ENCODE measurements at places on chromosomes 1 and 21. TPM values are rescaled to one million over a fixed set of nuclear protein-coding genes. Genes with fewer than 3 reads are reported as not detected.

Gene ATP8B2
- 36.3 TPM for total RNA-seq

Gene SYNJ1
- 16.2 TPM for total RNA-seq

DNA sequence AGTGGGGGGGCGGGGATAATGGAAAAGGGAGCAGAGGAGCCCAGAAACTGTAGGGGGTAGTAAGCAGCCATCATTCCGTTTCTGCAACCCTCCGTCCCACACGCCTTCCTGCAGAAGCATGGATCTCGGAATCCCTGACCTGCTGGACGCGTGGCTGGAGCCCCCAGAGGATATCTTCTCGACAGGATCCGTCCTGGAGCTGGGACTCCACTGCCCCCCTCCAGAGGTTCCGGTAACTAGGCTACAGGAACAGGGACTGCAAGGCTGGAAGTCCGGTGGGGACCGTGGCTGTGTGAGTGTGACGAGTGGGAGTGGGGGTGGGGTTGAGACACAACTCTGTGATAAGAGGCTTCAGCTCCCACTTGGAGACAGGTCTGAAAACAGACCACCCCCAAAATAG, 706 bp downstream of the CREB3L4 start:
- no peak for DNase-seq
- peaks cover 3% of the 10 kb centered on the region for H3K36me3 ChIP-seq
- peaks cover 24% of the 10 kb centered on the region for H3K4me1 ChIP-seq
- no peaks in the 10 kb centered on the region for H3K27me3 ChIP-seq
- H3K4me3 ChIP-seq: peak overlapping the region; percentile 71

- H3K4me3 ChIP-seq: no peak overlapping the region
- H3K4me1 ChIP-seq: peaks cover 60% of the 10 kb centered on the region
- H3K36me3 ChIP-seq: no peaks in the 10 kb centered on the region
- no peaks in the 10 kb centered on the region for H3K27me3 ChIP-seq
- no peak overlapping the region for H3K27ac ChIP-seq
Observed at GRCh38 chr1:203555076-203555475, 61.1 kb downstream of the OPTC start.

DNA sequence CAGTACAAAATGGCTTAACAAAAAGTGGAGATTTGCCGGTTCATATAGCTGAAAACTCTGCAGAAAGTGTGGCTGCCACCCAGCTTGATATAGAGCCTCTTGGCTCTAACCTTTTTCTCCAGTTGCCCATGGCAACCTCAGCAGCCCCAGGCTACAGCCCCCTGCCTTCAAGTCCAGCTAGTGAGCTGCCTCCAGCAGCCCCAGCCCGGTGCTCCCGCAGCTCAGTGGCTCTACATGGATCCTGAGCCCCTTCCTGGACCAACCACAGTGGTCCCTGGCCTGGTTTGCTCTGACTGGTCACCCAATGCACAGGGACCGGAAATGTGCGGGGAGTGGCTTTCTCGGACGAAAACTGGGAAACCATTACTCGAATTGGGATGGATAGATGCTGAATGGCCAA, 13.3 kb upstream of the ATF3 start:
- peaks cover 38% of the 10 kb centered on the region for H3K4me1 ChIP-seq
- H3K36me3 ChIP-seq: no peaks in the 10 kb centered on the region
- DNase-seq: no peak
- H3K4me3 ChIP-seq: no peak overlapping the region
- no peaks in the 10 kb centered on the region for H3K27me3 ChIP-seq

DNA sequence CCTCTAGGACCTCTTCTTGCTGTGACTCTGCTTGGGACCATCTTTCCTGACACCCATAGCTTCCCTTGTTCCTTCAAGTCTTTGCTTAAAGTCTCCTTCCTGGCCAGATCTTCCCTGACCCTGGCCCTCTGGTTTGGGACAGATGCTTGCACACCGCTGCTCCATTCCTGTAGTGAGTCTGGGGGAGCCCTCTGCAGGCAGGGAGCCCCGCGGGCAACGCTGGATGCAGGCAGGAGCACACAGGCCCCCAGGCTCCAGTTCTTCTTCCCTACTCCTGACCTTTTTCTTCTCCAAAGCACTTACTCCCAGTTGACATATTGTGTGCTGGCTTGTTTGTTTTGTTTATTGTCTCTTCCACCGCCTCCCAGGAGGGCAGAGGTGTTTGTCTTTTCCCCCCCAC, 413.4 kb downstream of the CAMTA1 start:
- no peak overlapping the region for H3K27ac ChIP-seq
- H3K4me3 ChIP-seq: no peak overlapping the region
- H3K36me3 ChIP-seq: no peaks in the 10 kb centered on the region
- H3K4me1 ChIP-seq: no peaks in the 10 kb centered on the region

- no peak overlapping the region for H3K27ac ChIP-seq
- H3K36me3 ChIP-seq: no peaks in the 10 kb centered on the region
- DNase-seq: no peak
- H3K4me3 ChIP-seq: no peak overlapping the region
- peaks cover 42% of the 10 kb centered on the region for H3K4me1 ChIP-seq
Observed at GRCh38 chr21:38293113-38293512, 36.3 kb downstream of the KCNJ15 start.

- H3K27me3 ChIP-seq: peaks cover 29% of the 10 kb centered on the region
- H3K4me1 ChIP-seq: no peaks in the 10 kb centered on the region
- no peaks in the 10 kb centered on the region for H3K36me3 ChIP-seq
- no peak overlapping the region for H3K4me3 ChIP-seq
- no peak overlapping the region for H3K27ac ChIP-seq
Observed at GRCh38 chr1:90579212-90579802, 137.8 kb downstream of the BARHL2 start.

DNA sequence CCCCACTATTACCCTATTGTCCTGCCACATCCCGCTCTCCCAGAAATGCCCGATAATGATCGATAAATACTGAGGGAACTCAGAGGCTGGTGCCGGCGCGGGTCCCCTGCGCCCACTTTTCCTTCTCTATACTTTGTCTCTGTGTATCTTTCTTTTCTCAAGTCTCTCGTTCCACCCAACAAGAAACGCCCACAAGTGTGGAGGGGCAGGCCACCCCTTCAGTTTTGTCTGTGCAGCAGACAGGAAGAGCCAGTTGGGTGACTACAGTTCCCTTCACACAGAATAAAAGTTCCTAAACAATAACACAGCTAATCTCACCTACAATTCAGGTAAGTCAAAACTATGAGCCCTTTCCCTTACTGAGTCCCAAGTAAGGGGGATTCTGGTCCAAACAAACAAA, 423.7 kb downstream of the SMYD3 start:
- no peaks in the 10 kb centered on the region for H3K4me1 ChIP-seq
- no peaks in the 10 kb centered on the region for H3K36me3 ChIP-seq
- H3K27ac ChIP-seq: no peak overlapping the region
- no peak for DNase-seq
- no peaks in the 10 kb centered on the region for H3K27me3 ChIP-seq

DNA sequence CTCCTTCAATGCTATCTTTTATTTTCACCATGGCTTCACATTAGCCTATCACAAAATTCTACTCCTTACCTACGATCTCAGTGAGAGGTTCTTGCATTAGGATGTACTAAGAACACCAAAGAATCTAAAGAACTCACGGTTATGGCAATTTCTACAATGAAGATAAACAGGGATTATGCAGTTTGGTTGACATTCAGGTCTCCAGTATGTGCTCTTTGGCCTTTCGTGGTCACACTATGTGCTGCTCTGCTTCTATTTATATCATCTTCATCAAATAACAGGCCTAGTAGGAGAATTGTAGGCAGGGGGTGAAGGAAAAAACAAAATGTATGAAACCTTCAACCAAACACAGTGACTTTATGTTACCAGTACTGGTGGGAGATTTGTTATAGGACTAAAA, 194.0 kb upstream of the SAMSN1 start:
- no peak overlapping the region for H3K4me3 ChIP-seq
- no peaks in the 10 kb centered on the region for H3K36me3 ChIP-seq
- no peak for DNase-seq
- H3K27ac ChIP-seq: no peak overlapping the region

- peak overlapping the region; percentile 37 for H3K4me3 ChIP-seq
Observed at GRCh38 chr1:165162671-165163241, 193.8 kb downstream of the LMX1A start.

- no peaks in the 10 kb centered on the region for H3K4me1 ChIP-seq
- H3K27me3 ChIP-seq: peaks cover 16% of the 10 kb centered on the region
- no peak overlapping the region for H3K4me3 ChIP-seq
- H3K27ac ChIP-seq: no peak overlapping the region
- no peak for DNase-seq
Observed at GRCh38 chr1:47235241-47235681, 3.2 kb upstream of the TAL1 start.

GRCh38 chr1:180545991-180546390, 12.8 kb upstream of the OVAAL start:
- DNase-seq: no peak
- H3K27me3 ChIP-seq: no peaks in the 10 kb centered on the region
- H3K36me3 ChIP-seq: no peaks in the 10 kb centered on the region
- H3K4me3 ChIP-seq: no peak overlapping the region

GRCh38 chr1:59528471-59528870, 231.6 kb downstream of the FGGY start:
- peaks cover 5% of the 10 kb centered on the region for H3K4me1 ChIP-seq
- no peak for DNase-seq
- H3K27me3 ChIP-seq: no peaks in the 10 kb centered on the region
- no peaks in the 10 kb centered on the region for H3K36me3 ChIP-seq
- no peak overlapping the region for H3K27ac ChIP-seq

DNA sequence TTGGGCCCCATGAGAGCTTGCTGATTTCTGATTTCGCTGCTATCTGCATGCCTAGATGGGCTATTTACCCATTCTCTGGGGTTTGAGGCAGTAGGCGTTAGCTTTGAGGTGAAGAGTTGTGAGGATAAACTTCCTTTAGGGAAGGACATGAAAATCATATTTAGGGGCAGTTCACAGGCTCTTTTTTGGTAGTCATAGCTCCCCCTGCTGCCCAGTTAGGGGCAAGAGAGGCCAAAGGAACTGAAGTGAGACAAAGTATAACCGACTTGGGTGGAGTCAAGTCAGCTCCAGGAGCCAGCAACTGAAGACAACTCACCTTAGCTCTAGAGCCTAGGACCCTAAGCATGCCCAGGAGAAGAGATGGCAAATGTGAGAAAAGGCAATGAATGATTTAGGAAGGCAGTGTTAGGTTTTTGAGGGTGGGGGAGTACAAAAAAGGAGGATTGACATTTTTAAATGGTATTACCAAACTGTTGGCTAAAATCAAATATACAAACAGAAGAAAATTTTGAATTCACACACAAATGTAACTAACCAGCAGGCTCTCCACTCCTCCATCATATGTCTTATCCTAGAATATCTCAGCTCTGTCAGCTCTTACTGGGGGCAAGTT, 625.2 kb downstream of the LMO4 start:
- H3K27ac ChIP-seq: no peak overlapping the region
- H3K27me3 ChIP-seq: no peaks in the 10 kb centered on the region
- no peaks in the 10 kb centered on the region for H3K36me3 ChIP-seq

GRCh38 chr1:63935553-63935952, 161.7 kb downstream of the ROR1 start:
- H3K27ac ChIP-seq: no peak overlapping the region
- no peaks in the 10 kb centered on the region for H3K36me3 ChIP-seq
- DNase-seq: no peak
- H3K4me3 ChIP-seq: no peak overlapping the region

All from PC-3 (cell line).